ENCODE measurements at places on chromosomes 5 and 9.

GRCh38 chr5:148437249-148437648 is 53.5 kb downstream of the FBXO38 start:
- no peak for ATAC-seq

DNA sequence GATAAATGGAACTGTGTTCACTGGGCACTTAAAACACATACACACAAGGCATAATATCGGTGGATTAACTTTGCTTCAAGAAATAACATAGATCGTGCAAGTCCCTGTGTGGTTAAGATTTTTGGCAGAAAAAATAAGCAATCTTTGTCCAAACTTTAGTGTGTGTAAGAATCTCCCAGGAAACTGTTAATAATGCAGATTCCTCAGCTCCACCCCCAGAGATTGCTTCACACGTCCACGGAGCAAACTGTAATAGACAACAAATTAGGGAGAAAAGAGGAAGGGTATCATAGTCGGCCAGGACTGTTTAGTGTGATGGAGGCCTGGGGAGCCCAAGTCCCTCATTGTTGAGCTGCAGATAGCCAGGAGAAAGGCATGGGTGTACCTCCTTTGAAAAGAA is 84.8 kb downstream of the PJA2 start:
- no peak for ATAC-seq

DNA sequence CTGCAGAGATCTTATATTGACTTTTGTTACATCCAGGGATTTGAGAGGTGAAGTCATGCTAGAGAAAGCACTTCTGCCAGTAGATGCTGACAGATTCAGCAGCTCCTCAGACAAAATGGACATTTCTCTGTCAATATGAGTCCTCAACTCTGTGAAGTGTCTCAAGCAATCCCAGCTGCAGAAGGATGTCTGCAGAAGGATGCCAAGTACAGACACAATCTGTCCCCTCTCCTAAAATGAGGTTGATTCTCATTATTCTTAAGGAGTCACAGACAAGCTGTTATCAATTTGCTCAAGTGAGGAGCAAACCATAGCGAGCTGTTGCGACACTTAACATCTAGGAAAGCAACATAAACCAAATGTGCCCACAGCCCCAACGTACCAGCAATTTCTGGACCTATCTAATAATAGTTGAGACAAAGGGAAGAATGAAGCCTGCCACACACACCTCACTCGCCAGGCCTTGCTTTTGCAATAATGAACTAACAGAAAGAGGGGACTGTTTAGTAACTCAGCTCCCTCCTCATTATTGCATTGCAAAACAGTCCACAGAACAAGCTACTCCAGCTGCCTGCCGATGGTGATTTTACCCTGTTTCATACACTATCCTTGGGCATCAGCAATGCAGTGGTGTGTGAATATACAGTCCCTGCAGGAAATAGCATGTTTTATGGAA is 364.2 kb upstream of the PDE4D start:
- no peak for ATAC-seq

- no peak for ATAC-seq
Measured at GRCh38 chr9:81637276-81637675, 52.1 kb downstream of the TLE1 start.

DNA sequence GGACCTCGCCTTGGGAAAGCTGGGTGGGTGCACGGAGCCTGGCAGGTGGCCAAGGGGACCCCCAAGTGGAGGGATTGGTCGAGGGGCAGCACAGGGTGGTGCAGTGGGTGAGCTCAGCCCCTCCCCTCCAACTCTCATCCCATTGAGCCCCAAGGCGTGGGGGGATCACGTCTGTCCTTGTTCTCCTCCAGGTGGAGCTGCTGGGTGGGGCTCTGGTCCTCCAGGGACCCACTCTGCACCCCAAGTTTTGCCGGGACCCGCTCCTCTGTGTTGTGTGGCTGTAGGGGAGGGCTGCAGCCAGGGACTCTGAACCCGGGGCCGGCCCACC is 3.6 kb upstream of the FUT7 start:
- ATAC-seq = no peak

DNA sequence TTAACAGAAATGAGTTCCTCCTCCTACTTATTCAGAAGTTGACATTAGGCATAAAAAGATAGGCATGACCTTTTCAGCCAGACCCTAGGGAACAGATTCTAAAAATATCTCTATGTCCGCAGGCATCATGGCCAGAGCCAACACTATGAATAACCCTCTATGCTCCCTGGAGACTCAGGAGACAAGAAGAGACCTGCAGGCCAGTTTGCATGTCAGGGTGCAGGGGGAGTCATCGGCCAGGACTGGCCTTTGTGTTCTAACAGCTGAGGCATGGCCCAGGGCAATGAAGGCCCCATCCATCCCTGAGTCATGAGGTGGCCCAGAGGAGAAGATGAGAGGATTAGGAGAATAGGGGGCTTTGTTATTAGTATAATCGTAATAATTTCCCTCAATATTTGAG is 93.8 kb downstream of the TMEM215 start:
- ATAC-seq = no peak

GRCh38 chr5:154721481-154722058 is 33.6 kb upstream of the LARP1 start:
- no peak for ATAC-seq

GRCh38 chr9:4933177-4933576 is 51.9 kb upstream of the JAK2 start:
- ATAC-seq = no peak

- peak; percentile 18 for ATAC-seq
Measured at GRCh38 chr5:115842089-115842935, 577 bp downstream of the AP3S1 start.

GRCh38 chr5:83149671-83150070 is 72.3 kb downstream of the XRCC4 start:
- ATAC-seq = no peak

DNA sequence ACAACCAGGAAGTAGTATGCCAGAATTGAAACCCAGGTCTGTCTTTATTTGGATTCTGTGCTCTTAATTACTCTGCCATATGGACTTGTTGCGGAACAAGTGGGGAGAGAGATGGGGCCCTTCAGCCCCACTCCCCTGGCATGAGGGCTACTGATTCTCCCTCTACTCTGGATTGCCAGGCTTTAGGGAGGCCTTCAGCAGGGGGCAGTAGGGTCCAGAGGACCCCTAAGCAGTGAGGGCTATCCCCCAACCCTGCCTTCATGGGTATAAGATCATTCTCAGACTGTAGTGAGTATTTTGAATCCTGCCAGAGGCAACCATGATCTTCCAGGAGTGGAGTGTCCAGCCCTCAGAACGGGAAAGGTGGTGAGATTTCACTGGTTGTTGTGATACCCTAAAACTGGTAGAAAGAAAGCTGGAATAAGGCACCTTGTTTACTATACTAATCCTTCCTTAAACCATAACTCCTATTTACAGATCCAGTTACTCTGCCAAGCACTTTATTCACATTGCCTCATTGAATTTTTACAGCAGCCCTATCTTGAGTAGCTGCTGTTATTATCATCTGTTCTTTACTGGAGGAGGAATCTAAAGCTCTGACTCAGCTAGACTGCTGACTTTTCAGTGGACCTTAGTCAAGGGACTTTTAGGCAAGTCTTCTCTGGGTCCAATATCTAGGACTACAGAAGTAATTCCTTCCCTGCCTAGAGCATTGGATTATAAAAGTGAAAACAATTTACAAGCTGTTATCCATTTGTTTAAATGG is 31.3 kb upstream of the LARP1 start:
- no peak for ATAC-seq

GRCh38 chr5:173324115-173325001 is 3.9 kb downstream of the STC2 start:
- no peak for ATAC-seq

DNA sequence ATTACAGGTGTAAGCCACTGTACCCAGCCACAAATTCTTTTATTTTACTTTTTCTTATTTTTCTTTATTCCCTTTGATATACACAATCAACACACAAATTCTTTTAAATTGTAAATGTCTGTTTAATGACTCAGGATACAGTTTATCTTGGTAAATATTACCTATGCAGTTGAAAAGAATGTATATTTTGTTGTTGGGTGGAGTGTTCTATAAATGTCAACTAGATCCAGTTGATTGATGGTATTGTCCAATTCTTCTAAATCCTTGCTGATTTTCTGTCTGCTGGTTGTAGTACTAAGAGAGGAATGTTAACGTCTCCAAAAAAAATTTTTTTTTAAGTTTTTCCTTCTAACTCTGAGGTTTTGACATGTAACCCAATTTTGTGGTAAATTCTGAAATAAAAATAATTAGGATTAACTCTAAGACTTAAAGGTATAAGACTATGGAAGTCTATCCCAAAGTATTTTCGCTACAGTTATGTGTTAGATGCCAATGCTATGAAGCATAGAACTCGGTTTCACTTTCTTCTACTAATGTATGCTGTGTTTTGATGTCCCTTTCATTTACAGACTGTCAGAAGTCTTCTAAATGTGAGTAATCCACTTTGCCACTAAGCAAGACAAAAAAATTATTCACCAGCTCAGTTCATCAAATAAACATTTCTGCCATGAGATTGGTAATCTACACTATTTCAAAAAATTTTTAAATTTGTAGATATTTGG is 720.2 kb upstream of the C9orf72 start:
- ATAC-seq = no peak

GRCh38 chr5:60260658-60261057 is 367.1 kb upstream of the PDE4D start:
- no peak for ATAC-seq

- ATAC-seq = no peak
Measured at GRCh38 chr5:154697371-154697770, 57.8 kb upstream of the LARP1 start.

DNA sequence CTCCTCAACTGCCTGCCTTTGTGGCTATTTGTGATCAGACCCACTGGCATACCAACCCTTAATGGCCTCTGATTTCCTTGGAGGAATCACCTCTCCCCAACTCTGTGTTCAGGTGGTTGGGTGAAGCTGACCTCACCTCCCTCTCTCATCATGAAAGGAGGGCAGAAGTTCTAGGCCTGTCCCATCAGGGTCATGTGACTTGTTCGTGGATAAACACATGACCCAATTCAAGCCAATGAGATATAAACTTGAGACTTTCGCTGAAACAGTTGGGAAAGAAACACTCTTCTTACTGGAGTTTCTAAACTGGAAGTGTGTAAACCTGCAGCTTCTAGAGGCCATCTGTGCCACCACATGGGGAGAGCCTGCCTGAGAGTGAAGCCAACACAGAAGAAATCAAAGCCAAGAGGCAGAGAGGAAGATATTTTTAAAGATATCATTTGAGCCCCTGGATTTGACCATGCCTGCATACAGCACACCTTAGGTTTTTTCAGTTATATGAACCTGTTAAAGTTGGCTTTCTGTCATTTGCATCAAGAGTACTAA is 5.8 kb downstream of the GABBR2 start:
- no peak for ATAC-seq

GRCh38 chr9:113996531-113997001 is 81.5 kb downstream of the AMBP start:
- no peak for ATAC-seq

GRCh38 chr5:1510631-1511030 is 13.1 kb downstream of the LPCAT1 start:
- no peak for ATAC-seq

DNA sequence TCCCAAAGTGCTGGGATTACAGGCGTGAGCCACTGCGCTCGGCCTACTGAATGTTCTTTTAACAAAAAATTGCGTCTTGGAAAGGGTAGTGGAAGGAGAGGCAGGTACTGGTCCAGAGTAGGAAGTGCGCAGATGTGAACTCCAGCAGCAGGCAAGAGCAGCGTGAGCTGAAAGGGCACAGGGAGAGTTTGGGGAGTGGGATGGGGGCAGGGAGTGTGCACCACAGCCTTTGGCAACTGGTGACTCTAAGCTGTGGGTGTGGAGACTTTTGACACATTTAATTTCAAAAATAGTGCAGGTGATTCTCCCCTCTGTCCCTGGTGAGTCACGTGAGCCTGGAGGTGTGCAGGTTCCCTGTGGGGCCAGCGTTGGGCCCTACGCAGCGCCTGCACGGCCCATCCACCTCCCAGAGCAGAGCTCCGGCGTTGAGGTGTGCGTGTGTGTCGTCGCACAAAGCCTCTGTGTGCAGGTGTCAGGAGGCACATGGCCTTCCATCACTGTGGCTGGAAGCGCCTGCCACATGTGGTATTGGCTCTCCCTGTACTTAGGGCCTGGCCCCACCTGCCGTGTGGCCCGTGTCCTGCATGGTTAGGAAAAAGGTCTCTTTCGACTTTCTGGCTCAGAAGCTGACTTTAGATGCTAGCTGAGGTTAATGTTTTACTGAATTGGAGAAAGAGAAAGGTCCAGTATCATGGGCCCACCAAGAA is 11.5 kb downstream of the SQSTM1 start:
- no peak for ATAC-seq

DNA sequence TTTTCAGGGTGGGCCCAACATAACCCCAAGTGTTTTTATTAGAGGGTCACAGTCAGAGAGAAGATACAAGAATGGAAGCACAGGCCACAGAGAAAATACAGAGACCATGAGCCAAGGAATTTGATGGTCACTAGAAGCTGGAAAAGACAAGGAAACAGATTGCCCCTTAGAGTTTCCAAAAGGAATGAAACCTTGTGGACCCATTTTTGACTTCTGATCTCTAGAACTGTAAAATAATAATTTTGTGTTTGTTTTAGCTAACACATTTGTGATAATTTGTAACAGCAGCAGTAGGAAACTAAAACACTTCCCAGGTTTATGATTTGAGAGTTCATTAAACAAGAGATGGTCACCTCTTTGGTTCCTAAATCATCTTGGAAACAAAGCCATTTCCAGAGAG is 21.8 kb downstream of the CDKN2A start:
- ATAC-seq = no peak

- ATAC-seq = no peak
Measured at GRCh38 chr9:123399803-123400378, 43.9 kb downstream of the CRB2 start.

DNA sequence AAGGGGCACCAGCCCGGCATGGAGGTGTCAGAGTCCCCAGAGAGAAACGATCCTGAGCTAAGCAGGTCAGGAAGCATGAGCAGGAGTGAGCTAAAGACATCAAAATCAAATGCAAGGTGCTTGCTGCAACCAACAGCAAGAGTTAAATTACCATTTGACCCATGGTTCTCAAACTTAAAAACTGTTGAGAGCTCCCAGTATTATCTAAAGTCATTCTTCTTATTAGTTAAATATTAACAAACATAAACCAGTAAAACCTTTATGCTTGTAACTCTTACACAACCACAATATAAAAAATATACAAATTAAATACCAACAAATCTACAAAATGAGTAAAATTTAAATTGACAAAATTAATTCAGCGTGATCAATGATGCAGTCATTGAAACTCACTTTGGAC is 51.5 kb downstream of the FANCC start:
- no peak for ATAC-seq

DNA sequence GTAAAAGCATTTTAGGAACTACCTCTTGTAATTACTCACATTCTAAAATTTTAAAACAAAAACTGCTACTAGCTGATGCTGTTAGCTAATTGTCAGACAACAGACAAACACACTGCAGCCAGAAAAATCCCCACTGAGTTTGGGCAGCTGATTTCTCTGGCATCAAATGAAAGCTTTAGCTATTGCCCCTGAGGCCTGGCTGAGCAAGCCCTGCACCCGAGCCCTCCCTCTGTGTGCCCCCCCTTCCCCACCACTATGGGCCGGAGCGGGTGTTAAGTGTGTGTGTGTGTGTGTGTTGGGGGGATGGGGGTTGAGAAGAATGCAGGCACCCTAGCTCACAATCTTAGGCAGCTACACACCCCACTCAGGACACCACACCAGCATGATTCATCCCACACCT is 2.4 kb downstream of the NEUROG1 start:
- ATAC-seq = no peak

All from activated T-helper 17 cell treated with anti-CD3 and anti-CD28 coated beads, Interleukin-2, amount 50 U/mL, for 72 hours (primary cell).